ENCODE measurements at places on chromosomes 4 and X. TPM values are rescaled to one million over a fixed set of nuclear protein-coding genes. Genes with fewer than 3 reads are reported as not detected.

DNA sequence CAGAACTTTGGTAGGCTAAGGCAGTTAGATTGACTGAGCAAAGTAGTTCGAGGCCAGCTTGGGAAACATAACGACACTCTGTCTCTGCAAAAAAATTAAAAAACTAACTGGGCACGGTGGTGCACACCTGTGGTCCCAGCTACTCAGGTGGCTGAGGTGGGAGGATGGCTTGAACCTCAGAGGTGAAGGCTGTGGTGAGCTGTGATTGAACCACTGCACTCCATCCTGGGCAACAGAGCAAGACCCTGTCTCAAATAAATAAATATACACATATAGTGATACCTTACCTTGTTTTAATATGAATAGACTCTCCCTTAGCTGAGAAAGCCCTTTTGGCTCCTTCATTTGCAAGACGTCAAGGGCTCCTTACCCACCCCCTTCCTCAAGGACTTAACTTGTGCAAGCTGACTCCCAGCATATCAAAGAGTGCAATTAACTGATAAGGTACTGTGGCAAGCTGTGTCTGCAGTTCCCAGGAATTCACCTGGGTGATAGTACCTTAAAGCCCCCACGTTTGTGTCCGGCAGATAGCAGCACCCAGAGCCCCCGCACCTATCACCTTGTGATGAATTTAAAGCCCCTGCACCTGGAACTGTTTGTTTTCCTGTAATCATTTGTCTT, 655.6 kb upstream of the GALNTL6 start:
- H3K36me3 ChIP-seq: no peaks in the 10 kb centered on the region
- H3K27me3 ChIP-seq: no peaks in the 10 kb centered on the region
- no peak overlapping the region for H3K27ac ChIP-seq
- no peaks in the 10 kb centered on the region for H3K4me1 ChIP-seq

GRCh38 chr4:129327637-129328036, 231.7 kb downstream of the C4orf33 start:
- H3K27me3 ChIP-seq: peaks cover 9% of the 10 kb centered on the region
- no peaks in the 10 kb centered on the region for H3K36me3 ChIP-seq
- H3K4me1 ChIP-seq: no peaks in the 10 kb centered on the region

- H3K4me3 ChIP-seq: no peak overlapping the region
- H3K27me3 ChIP-seq: no peaks in the 10 kb centered on the region
- DNase-seq: no peak
- no peaks in the 10 kb centered on the region for H3K36me3 ChIP-seq
- no peak overlapping the region for H3K27ac ChIP-seq
Observed at GRCh38 chr4:65559270-65559669, 111.0 kb downstream of the EPHA5 start.

GRCh38 chrX:74923942-74924448, 1.3 kb downstream of the NEXMIF start:
- H3K27me3 ChIP-seq: peaks cover 15% of the 10 kb centered on the region
- DNase-seq: peak; percentile 35
- H3K4me1 ChIP-seq: peaks cover 6% of the 10 kb centered on the region
- peak overlapping the region; percentile 70 for H3K4me3 ChIP-seq

DNA sequence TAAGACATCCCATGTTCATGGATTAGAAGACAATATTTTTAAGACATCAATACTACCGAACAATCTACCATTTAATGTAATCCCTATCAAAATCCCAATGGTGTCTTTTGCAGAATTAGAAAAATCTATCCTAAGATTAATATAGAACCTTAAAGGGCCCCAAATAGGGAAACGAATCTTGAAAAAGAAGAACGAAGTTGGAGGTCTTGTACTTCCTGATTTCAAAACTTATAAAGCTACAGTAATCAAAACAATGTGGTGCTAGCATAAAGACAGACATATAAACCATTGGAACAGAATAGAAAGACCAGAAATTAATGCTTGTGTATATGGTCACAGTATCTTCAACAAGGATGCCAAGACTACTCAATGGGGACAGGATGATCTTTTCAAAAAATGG, 42.0 kb downstream of the CENPE start:
- peaks cover 41% of the 10 kb centered on the region for H3K36me3 ChIP-seq
- H3K27me3 ChIP-seq: no peaks in the 10 kb centered on the region
- no peak for DNase-seq
- H3K4me3 ChIP-seq: no peak overlapping the region

DNA sequence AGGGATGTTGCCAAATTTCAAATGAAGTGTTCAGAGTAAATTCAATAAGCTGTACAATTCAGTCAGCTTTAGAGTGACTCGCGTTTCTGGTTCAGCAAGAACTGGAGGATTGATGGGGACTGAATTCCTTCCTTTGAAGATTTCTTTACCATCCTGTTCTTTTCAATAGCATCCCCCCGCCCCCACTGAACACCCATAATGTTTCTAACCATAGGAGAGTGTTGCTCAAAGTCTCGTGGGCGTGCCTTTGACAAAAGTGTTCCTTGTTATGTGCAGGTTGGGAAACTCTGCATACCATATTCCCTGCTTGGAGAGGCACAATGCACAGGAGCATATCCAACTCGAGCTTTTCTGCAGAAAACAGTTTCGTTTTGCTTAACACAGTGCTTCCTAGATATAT, 323.5 kb upstream of the CASK start:
- peaks cover 2% of the 10 kb centered on the region for H3K27me3 ChIP-seq
- no peaks in the 10 kb centered on the region for H3K36me3 ChIP-seq
- no peaks in the 10 kb centered on the region for H3K4me1 ChIP-seq

- H3K36me3 ChIP-seq: no peaks in the 10 kb centered on the region
- H3K27me3 ChIP-seq: peaks cover 2% of the 10 kb centered on the region
- H3K27ac ChIP-seq: no peak overlapping the region
- H3K4me1 ChIP-seq: no peaks in the 10 kb centered on the region
- no peak for DNase-seq
- no peak overlapping the region for H3K4me3 ChIP-seq
Observed at GRCh38 chrX:150213481-150214030, 149.6 kb upstream of the MAMLD1 start.

DNA sequence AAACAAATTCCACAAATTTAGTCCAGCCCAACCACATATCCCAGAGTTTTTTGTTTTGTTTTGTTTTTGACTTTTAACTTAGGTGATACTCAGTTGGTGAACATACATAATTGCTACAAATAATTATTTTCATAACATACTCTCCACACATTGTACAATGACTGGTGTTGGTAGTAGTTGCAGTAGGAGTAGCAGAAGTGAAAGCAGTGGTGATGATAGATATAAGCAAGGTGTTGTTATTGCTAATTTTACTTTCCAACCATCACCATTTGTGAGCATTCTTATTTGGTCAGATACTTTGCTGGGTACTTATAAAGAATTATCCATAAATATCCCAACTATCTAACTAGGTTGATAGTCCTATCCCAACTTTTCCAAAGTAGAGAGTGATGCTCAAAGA, 47.3 kb downstream of the ARHGAP24 start:
- no peaks in the 10 kb centered on the region for H3K27me3 ChIP-seq
- H3K4me3 ChIP-seq: no peak overlapping the region
- no peaks in the 10 kb centered on the region for H3K36me3 ChIP-seq
- H3K27ac ChIP-seq: no peak overlapping the region
- no peaks in the 10 kb centered on the region for H3K4me1 ChIP-seq
- DNase-seq: no peak

DNA sequence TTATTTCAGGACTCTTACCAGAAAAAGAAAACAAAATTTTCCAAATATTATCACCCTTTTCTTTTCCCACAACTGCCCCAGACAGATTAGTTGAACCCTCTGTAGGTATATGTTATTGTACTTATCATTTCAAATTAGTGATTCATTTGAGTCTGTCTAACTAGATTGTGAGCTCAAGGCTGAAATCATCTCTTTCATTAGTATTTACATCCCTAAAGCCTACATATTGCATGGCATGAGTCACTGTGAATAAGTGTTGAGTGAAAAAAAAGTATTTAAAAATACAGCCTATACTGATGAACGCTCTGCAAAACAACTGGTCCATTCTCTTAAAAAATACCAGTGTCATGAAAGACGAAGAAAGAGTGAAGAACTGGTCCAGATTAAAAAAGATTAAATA, 3.9 kb downstream of the PAGE3 start:
- no peak overlapping the region for H3K27ac ChIP-seq
- H3K27me3 ChIP-seq: no peaks in the 10 kb centered on the region
- H3K4me3 ChIP-seq: no peak overlapping the region

The PABPC1L2B gene
- not detected for total RNA-seq

The RGN gene
- total RNA-seq: not detected

The CLDN2 gene
- not detected for total RNA-seq

The ARSJ gene
- total RNA-seq: not detected

Measured in activated CD4-positive, alpha-beta T cell treated with anti-CD3 and anti-CD28 coated beads for 36 hours (primary cell).